Tibial nerve (tissue), 4 donors: ENCODE measurements at places on chromosomes 6 and 20.

GRCh38 chr6:135211306-135211702, 30.2 kb downstream of the MYB start:
- DNase-seq: no peak

DNA sequence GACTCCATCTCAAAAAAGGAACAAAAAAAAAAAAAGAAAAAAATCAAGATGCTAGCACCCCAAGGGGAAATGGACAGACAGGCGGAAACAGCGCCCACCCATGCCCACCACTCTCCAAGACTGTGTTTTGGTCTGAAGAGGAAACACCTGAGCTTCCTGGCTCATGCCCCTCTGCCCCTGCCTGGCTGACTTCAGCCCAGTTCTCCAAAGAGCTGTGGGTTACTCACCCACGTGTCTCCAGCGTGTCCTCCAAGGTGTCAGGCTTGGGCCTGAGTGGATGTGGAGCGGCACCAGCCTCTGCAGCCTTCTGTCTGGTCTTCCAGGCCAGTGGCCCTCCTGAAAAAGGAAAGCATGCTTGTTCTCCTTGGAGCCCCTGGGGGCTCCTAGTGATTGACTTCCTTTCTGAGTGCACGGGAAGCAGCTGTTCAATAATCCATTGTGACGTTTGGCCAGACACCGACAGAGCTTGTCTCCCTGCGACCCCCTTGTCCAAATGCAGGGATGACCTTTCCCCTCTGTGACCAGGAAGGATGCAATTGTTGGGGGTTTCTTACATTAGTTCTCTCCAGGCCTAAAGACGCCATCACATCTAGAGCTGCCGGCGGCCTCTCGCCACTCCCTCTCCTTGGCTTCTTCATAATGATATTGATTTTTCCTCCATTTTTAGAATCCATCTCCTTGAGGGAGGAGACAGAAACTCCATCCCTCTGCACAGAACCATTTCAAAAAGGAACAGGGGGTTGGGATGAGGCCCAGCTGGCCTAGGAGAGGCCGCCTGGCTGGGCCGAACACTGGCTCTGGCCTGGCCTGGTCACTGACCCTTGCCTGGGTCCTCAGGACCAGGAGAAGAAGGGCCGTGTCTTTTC, 58.4 kb downstream of the ADNP start:
- no peak for DNase-seq

GRCh38 chr6:150685860-150686259, 86.2 kb downstream of the PLEKHG1 start:
- DNase-seq: no peak

- no peak for DNase-seq
These were observed 197.1 kb upstream of the RGS17 start for GRCh38 chr6:153328194-153328593.

DNA sequence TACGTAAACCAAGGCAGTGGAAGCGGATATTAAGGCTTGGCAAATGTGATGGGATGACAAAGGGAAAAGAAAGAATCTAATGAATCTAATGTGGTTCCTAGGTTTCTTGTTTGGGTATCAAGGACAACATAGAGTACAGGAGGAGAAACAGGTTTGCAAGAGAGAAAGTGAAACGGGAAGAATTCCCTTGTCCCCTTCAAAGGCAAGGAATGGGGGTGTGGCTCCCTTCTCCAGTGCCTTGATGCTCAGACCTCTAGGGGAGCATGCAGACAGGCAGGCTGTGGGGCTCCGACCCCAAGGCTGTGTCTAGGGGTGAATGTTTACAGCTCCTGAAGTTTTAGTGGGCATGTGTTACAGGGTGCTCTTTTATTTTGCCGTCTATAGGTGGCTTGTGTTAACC, 317.5 kb upstream of the HSF2 start:
- DNase-seq: no peak

GRCh38 chr20:21105429-21106170, 558 bp downstream of the LINC00237 start:
- DNase-seq: no peak

GRCh38 chr6:136720045-136720770, 72.1 kb downstream of the MAP3K5 start:
- no peak for DNase-seq

DNA sequence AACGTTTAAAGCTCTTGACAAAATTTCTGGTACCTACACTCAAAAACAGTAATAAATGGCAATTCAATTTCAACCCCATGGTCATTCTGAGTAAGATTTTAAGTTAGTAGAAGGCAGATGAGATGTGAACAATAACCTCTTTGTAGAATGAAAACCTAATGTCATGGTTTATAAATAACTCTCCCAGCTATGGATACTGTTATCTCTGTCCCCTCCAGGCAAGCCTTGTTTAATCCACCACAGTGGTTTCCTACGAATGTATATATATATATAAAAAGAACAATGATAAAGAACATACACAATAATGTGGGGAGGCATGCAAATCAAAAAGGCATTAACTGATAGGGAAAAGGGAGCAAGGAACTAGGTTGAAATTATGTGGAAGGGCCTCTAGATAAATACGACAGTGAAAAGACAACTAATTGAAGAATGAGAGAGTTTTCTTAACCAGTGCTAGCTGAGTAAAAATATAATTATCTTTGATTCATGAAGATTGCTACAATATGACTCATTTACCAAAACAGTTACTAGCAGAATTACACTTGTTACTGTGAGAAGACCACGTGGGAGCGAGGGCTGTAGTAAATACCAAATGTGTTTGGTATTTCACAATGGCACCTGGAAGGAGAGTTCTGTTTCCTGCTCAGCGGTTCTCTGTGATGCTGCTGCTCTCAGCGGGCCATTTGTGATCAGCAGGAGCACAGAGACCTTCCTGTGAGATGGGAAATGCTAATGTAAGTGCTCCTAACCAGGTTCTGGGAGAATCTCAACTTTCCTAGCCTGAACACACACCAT, 173.7 kb downstream of the MBOAT1 start:
- no peak for DNase-seq

- no peak for DNase-seq
These were observed 123.4 kb upstream of the TENT5A start for GRCh38 chr6:81875782-81876293.

GRCh38 chr6:113376847-113377165, 480.3 kb upstream of the MARCKS start:
- DNase-seq: no peak

GRCh38 chr6:148528292-148528691, 185.7 kb downstream of the SASH1 start:
- DNase-seq: no peak

DNA sequence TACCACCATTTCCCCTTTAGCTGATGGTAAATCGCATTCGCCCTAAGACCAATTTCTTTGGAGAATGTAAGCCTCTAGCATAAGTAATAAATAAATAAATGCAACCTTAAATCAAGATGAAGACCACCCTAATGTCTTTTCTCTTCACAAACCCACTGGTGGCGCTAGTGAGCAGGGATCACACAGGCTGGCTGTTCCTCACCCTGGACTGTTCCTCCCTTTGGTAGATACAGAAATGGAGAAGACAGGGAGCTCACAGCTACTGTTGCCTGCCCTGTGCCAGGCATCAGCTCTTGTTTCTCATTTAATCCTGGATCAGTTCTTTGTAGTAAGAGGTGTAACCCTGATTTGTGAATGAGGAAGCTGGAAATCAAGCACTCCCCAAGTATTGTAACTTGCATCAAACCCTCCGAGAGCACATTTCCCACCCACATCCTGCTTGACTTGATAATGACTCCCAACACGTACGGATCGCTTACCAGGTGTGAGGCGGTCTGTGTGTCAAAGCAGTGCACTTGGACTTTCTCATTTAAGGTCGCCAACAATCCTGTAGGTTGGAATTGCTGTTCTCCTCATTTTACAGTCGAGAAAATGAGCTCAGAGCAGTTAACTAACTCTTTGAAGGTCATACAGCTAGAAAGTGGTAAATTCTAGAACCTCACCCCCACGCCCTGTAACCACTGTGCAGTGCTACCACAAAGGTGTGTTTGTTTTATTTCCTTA, 236.1 kb downstream of the TSHZ2 start:
- no peak for DNase-seq

DNA sequence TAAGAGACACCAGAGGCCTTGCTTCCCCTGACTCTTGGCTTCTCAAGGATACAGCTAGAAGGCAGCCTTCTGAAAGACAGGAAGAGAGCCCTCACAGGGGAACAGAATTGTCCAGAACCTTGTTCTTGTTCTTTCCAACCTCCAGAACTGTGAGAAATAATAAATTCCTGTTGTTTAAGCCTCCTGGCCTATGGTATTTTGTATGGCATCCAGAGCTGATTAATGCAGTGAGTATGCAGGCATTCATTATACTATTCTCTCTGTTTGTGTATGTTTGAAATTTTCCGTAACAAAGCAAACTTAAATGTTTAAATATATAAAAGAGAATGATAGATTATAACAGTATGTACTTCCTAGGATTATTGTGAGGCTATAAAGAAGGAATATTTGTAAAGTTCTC, 903.4 kb upstream of the FLRT3 start:
- no peak for DNase-seq

GRCh38 chr6:111238464-111239119, 151.3 kb downstream of the SLC16A10 start:
- DNase-seq: no peak
